ENCODE measurements at places on chromosomes 11 and 22. TPM values are rescaled to one million over a fixed set of nuclear protein-coding genes. Genes with fewer than 3 reads are reported as not detected.

DNA sequence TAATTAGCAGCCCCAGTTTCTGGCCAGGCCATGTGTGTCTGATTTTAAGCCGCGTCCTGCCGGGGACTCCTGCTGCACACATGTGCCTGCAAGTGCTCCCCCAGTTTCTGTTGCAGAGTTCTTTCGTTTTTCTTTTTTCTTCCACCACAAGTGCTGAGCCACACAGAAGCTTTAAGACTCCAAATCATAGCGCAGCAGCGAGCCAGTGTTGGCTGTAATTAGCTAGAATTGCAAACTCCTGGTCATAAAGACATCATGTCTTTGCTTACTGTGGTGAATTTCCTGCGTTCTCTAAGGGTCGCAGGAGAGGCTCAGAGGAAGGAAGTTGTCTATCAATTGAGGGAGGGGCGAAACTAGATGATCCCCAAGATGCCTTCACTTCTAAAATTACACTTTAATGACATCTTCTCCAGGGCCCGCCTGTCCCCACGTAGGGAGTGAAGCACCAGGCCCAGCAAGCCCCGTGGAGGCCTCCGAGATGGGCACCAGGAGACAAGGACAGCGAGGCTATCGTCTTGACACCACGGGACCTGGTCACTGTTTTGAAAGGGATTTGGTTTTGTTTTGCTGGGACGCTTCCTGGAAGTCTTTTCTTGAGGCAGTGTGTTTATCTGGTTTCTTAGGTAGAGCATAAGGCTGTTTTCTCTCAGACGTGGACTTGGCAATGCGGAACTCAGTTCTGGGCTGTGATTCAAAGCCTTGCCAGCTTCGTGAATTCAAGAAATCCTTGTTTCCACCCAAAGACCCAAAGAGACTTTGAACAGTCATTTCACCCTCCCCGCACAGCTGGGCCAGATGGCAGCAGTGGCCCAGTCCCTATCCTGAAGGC is 71.8 kb downstream of the UBASH3B start:
- no peak for DNase-seq

TRIM34 gene
- 1.3 TPM for total RNA-seq

DNA sequence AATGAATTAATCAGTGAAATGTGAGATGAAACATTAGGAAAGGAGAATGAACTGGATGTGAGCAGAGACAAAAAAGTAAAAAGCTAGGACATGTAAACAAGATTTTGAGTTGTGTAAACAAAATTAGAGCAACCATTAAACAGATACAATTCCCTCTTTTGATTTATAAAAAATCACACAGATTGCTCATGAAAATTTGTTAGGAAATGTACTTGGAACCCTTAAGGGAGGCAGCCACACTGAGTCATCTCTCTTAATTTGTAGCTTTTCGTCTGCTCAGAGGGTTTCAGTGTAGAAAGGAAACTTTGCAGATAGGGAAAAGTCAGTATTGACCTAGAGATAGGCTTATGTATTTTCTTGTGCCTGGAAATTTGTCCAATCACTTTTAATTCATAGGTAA is 49.6 kb upstream of the ME3 start:
- DNase-seq = no peak

- no peak for DNase-seq
Measured at GRCh38 chr11:44943118-44943517, 7.6 kb downstream of the TP53I11 start.

DNA sequence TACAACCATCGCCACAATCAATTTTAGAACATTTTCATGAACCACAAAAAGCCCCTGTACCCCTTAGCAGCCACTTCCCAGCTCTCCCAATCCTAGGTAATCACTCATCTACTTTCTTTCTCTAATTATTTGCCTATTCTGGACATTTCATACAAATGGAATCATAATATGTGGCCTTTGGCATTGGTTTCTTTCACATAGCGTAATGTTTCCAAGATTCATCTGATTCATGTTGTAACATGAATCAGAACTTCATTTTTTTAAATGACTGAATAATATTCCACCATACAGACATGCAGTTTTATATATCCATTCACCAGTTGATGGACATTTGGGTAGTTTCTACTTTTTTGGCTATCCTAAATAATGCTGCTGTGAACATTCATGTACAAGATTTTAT is 56.2 kb upstream of the RCN1 start:
- no peak for DNase-seq

- no peak for DNase-seq
Measured at GRCh38 chr11:33310720-33311500, 53.7 kb downstream of the HIPK3 start.

MPEG1 gene
- 45.9 TPM for total RNA-seq

KCNA4 gene
- 5.2 TPM for total RNA-seq

GRCh38 chr22:33931406-33931805 is 11.1 kb upstream of the LARGE1 start:
- no peak for DNase-seq

SRRD gene
- 19.7 TPM for total RNA-seq

GRCh38 chr11:117724104-117724503 is 72.9 kb downstream of the DSCAML1 start:
- no peak for DNase-seq

DNA sequence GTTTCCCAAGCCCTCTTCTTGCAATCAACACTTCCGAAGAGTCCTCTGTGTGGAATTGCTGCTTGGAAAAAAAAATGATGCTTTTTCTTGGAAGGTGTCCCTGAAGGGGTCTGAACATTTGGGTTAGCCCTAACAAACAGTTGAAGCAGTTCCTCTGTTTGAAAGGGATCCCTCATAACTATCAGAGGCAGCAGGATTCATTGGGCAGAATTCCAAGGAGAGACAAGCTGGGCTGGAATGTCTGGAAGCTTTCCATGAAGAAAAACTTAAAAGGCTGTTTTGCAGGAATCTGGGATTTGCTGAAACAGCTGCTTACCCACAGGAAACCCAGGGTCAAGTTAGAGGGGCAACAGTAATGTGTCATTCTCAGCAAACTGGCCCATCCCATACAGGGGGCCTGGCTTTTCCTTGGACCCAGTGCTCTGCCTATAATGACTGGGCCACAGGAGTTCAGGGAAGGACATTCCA is 3.1 kb downstream of the CSNK2A3 start:
- DNase-seq = peak; percentile 47

NLRP14 gene
- total RNA-seq = not detected

DDTL gene
- not detected for total RNA-seq

- no peak for DNase-seq
Measured at GRCh38 chr11:130801333-130802122, 114.8 kb downstream of the SNX19 start.

GLB1L3 gene
- total RNA-seq = not detected

GRCh38 chr11:61195719-61196118 is 7.6 kb upstream of the PGA3 start:
- DNase-seq = no peak
